ENCODE measurements at places on chromosomes 2 and 18.

GRCh38 chr2:32358111-32358482, 1.3 kb downstream of the BIRC6 start:
- peak; percentile 47 for DNase-seq

DNA sequence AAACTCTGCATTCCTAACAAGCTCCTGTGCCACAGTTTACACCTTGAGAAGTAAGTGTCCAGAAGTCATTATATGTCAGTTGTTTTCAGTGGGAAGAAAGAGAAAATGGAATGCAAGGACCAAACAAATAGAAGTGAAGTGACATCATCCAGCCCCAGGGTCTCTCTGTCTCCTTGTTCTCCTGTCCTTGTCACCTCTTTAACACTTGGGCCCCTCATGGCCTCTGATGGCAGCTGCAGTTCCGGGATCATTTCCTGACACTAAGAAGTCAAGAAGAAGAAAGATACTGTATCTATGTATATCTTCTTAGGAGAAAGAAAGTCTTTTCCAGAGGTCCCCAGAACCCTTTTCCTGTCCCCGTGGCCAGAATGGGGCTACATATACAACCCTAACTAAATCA, 2.8 kb upstream of the CFAP221 start:
- DNase-seq, result no peak

DNA sequence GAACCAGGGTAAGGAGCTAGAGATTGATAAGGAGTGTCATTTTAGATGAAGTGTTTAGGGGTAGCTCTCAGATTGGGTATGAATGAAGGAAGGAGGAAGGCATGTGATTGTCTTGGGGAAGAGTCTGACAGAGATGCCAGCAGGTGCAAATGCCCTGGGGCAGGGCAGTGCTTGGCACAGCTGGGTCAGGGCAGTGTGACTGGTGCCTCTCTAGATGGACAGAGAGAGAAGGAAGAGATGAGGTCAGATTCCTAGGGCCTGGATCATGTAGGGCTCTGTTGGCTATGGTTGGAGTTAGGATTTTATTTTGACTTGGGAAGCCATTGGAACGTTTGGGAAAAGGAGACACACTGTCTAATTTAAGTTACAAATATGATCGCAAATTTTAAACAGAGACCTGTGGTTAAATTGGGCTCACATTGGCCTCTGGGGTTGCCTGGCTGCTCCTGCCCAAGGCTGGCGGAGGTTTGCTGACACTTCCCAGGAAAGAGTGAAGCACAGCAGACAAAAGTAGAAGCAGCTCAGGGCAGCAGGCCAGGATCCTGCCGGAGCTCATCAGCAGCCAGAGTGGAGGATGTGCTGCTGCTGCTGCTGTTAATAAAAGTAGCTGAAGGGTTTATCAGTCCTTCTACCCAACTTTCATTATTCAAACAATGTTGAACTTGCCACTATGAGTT, 32.7 kb upstream of the FHL2 start:
- no peak for DNase-seq

- no peak for DNase-seq
Measured at GRCh38 chr2:50469784-50470183, 562.1 kb downstream of the NRXN1 start.

DNA sequence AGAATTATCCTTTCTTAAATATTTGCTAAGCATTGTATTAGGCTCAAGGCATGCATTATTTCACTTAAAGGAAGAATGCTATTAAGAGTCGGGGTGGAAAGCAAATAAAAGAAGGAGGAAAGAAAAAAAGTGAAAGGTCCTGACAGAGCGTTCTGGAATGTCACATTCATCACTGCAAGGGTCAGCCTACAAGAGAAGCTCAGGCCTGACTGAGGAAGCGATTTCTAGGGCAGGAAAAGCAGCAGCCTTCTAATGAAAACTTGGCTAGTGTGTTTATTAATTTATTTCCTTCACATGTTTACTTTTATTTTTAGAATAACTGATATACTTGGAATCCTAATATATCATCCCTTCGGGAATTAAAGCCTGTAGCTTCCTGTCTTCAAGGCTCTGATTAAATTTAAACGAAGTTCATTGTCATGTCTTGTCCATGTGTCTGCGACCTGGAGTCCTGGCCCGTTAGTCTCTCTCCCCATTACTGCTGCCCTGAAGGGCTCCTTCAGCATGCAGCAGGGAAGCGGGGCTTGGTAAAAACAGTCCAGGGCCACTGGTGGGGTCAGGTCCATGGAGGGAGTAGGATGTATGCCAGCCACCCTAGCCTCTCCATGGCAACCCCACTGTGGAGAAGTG, 119.2 kb upstream of the CCDC68 start:
- no peak for DNase-seq

DNA sequence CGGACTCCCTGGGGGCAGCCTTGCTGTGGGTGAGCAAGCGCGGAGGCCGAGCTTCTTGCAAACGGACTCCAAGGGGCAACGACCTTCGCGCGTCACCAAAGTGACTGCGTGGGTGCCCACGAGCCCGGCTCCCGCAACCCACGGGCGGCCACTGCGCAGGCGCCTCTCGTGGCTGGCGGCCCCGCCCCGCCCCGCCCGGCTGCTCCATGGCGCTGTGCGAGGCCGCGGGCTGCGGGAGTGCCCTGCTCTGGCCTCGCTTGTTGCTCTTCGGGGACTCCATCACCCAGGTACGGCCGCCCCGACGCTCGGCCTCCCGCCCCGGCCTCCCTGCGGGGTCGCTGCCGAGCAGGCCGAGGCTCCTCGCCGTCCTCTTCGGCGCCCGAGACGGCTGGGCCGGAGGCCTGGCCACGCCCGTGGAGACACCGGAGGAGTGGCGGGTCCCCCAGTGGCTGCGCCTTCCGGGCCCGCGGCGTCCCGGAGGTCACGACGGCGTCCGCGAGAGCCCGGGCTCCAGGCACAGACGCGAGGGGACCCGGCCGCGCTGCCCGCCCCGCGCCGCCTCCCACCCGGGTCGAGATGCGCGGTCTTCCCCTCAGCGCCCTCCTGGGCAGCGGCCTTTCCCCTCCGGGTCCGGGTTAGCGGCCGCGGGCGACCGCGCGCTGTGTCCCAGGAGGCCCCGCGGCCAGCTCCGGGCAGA, at the start of gene IAH1:
TSS of gene IAH1 (plus strand) at position 191 of the 697 bp plus-strand sequence. CDS start at position 207, 16 bp downstream.
- peak; percentile 31 for DNase-seq

DNA sequence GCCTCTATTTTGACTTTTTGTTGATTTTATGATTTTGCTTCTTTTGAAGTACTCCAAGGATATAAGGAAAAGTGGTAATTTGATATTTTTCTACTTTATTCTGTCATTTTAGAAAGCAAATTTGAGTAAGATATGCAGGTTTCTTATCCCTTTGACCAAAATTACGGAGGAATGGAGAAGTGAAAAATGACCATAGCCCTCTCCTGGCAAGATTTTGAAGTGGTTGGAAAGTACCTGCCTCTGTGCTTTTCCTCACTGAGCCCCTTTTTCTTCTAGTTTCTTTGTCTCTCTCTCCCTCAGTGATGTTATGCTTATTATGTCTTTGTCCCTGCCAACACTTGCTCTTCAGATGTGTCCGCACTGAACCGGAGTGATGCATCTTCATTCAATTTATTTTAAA, 898.1 kb downstream of the EPHA4 start:
- no peak for DNase-seq

Measured in foreskin keratinocyte (primary cell).